Activated T-helper 2 cell treated with anti-CD3 and anti-CD28 coated beads, Interferon-gamma antibody, Interleukin-2, Interleukin-4, amounts not matched to agents 10 μg/mL and 5 μg/mL and 100 μg/mL, durations not matched to agents 14 hours and 24 hours and 36 hours (primary cell): ENCODE measurements at places on chromosomes 3 and 15. TPM values are rescaled to one million over a fixed set of nuclear protein-coding genes. Genes with fewer than 3 reads are reported as not detected.
A peak's percentile ranks its signal among the peaks of the same experiment; 100 is the strongest.

DNA sequence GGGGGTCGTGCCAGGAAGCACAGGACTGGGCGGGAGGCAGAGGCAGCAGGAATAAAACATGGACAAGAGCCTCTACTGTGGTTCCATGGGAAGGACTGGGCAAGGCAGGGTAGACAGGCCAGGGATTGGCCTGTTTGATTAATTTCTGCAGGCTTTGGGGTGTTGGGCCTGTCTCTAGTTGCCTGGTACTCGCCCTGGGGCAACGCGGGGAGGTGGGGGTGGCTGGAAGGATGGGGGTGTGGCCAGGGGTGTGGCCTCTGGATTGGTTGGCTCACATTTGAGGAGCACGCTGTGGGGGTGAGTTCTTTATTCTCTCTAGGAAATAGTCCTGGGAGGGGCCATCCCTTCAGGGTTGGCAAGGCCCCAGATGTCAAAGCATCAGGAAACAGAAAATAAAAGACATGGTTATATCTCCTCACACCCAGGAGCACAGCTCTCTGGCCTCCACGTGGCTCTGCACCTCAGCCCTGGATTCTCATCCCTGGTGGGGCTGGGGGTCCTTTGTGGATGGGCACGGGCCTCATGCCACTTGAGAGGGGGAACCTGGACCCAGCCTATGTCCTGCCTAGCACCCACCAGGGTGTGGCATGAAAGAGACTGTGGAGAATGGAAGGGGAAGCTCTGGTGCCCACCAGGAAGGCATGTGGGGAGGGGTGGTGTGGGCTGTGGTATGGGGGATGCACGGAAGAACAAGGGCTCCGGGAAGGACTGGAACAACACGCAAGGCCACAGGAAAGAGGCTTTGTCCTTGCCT, 223.0 kb upstream of the LYSMD4 start:
- no peak for DNase-seq

Gene CEP19
- 3.7 and 4.5 TPM in 2 replicates for total RNA-seq

GRCh38 chr3:101896083-101896757, 46.9 kb downstream of the NFKBIZ start:
- DNase-seq = no peak

Gene TPRG1
- total RNA-seq = 91.8 and 95.9 TPM in 2 replicates

DNA sequence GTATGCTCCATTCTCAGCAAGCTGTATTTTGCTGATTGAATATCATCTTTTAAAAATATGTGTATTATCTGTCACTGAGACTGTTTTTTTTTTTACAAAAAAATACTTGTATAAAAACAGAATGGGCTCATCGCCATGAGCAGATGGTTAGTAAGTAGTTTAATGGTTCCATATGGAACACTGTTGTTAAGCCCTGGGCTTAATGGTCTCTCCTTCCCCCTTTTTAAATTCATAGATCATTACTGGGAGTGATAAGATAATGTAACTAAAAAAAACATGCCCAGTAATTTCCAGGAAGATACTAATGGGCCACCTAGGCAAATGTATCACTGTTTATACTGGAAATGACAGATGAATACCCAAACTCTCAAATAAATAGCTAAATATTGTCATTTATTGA, 95.3 kb upstream of the TPRG1 start:
- no peak for DNase-seq

Gene SSUH2
- total RNA-seq = 0.18 TPM in 1 of 2 replicates, not detected in the other

Gene CLDN11
- 0.18 TPM in 1 of 2 replicates, not detected in the other for total RNA-seq

GRCh38 chr3:166879661-166880060, 500.4 kb downstream of the ZBBX start:
- no peak for DNase-seq

Gene PLXND1
- 1.3 and 2.7 TPM in 2 replicates for total RNA-seq

DNA sequence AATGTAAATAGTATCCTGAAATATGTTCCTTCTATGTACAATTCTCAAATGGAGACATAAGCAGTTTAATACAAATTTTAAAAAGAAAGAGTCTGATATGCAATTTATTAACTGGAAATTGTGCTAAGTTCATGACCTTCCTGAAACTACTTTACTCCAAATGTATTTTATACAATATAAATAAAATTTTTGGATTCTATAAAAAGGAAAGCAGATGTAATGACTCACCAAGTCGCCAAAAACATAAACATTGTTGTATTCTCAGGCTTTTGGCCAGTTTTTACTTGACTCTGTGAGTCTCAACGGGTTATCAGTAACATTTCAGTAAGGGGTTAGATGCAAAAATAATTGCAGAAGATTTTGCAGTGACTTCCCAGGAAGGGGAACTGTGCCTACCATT, 948.2 kb downstream of the EPHA3 start:
- DNase-seq = no peak

Gene CLSTN2
- not detected in 2 replicates for total RNA-seq

Gene SLC2A2
- not detected in 2 replicates for total RNA-seq

- no peak for DNase-seq
These were observed 116.1 kb downstream of the ATP1B3 start for GRCh38 chr3:141992512-141992911.

DNA sequence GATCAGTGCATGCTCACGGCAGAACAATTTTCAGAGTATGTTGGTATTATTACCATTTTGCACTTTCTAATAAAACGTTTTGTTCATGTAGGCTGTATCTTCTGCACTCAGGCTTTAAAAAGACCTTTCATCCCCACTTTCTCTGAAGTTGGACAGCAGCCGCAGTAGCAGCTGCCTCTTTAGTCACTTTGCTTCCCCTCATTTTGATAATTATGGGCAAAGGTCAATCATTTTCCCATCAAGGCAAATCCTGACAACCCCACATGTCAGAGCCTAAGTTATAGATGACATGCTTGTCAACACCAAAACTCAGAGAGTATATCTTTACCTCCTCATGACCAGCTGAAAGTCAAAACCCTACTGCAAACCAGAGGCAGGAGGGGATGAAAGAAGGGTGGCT, 99.7 kb downstream of the ROBO2 start:
- no peak for DNase-seq

- DNase-seq = no peak
These were observed 548.3 kb downstream of the NLGN1 start for GRCh38 chr3:173945806-173946205.

GRCh38 chr15:67003586-67003985, 61.8 kb upstream of the SMAD3 start:
- DNase-seq = no peak

- no peak for DNase-seq
These were observed 112.5 kb downstream of the SRGAP3 start for GRCh38 chr3:9136746-9137465.

DNA sequence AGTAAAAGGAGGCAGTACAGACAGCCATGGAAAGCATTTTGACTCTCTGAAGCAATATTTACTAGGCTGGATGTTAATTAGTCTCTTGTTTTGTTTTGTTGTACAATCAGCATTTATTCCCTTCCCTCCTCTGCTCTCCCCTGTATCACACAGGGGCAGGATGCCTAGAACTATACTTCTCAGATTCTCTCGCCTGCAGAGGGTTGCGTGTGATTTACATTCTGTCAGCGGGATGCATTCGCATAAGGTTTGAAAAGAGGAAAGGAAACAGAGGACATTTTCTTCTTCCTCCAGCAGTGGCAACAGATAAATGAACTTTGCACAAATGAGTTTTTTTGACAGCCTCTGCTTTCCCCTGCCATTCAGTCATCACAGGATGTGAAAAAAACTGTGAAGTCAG, 188.3 kb downstream of the RSL24D1 start:
- no peak for DNase-seq

DNA sequence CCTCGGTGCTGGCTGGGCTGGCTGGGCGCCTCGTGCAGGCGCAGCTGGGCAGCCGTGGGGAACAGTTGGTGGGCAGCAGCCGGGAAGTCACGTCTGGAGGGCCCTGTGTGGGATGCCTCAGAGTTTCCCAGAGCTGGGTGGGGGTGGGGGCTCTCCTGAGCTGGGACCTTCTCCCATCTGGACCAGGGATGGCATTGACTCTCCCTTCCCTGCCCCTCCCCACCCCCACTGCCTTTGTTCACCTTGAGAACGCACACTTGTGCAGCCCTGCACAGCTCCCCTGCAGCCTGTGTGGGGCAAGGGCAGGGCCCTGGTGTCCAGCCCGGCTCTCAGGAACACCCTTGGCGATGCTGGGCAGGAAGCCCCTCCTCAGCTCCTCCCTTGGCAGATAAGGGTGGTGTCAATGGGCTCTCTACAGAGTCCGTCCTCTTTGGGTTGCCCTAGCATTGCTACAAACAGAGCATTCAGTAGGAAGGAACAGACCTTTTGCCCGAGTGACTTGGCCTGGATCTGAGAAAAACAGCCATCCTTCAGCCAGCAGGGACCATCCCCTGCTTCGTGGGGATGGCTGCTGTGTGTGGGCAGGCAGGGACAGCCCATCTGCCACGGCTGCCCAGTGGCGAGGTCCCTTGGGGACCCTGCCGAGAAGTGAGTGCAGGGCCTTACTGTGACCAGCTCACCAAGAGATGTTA, 25.5 kb upstream of the KLF13 start:
- DNase-seq = peak; percentile 4

- no peak for DNase-seq
These were observed 72.5 kb downstream of the WWTR1 start for GRCh38 chr3:149585401-149585726.

Gene PPARG
- 40.1 and 43.6 TPM in 2 replicates for total RNA-seq

DNA sequence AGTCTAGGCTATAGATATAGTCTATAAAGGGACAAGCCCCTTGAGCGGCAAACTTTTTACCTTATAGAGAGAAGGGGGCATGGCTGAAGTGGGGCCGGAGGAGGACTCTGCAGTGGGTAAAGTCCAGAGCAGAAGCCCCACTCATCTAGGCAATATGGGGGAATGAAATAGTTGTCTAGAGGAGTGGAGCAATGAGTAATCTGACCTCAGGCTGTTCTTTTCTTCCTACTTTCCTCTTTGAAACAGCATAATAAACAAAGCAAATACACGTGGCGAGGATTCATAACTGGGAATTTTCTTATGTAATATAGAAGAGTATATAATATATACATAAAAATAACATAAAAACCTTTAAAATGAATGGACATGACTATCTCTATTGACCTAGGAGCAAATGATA, 546.4 kb upstream of the ZNF385D start:
- DNase-seq = no peak

Gene WDR76
- 67.8 and 71.0 TPM in 2 replicates for total RNA-seq

GRCh38 chr15:45799508-45799907, 164.7 kb downstream of the SQOR start:
- no peak for DNase-seq

Gene ABCC5
- 20.6 and 21.0 TPM in 2 replicates for total RNA-seq

- no peak for DNase-seq
These were observed 309.7 kb downstream of the SLC9A9 start for GRCh38 chr3:143538577-143538981.

Gene EEF1AKMT4
- total RNA-seq = 9.5 and 10.6 TPM in 2 replicates

DNA sequence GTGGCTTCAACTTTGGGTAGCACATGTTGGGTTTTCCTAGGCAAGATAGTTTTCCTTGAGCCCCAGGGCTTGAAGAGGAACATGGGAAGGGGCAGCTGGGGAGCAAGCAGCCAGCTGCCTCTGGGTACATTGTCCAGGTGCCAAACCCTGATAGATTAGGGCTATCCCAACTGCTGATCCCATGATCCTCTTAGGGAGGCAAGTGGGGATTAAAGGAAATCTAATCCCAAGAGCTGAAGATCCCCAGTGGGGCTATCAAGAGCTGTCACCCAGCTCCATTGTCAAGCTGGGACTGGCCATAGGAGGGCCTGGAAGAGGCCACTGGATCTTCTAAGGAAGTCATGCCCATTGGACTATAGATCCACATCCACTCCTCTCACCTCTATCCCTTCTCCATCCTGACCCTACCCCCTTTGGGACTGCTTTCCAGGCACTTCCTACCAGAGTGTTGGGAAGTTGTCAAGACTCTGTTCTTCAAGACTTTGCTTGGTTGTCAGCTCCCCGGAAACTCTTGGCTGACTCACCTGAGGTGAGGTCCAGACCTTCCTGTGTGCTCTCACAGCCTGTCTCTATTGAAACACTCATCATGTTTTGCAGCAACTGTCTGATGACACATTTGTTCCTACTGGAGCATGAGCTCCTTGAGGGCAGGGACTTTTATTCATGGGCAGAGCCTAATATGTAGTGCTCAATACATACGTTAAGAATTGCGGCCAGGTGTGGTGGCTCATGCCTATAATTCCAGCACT, 5.9 kb downstream of the CAMK2N2 start:
- no peak for DNase-seq

Gene SLC24A5
- not detected in 2 replicates for total RNA-seq

Gene SQOR
- 111 and 115 TPM in 2 replicates for total RNA-seq

GRCh38 chr15:44308415-44308814, 19.9 kb downstream of the GOLM2 start:
- DNase-seq = no peak

DNA sequence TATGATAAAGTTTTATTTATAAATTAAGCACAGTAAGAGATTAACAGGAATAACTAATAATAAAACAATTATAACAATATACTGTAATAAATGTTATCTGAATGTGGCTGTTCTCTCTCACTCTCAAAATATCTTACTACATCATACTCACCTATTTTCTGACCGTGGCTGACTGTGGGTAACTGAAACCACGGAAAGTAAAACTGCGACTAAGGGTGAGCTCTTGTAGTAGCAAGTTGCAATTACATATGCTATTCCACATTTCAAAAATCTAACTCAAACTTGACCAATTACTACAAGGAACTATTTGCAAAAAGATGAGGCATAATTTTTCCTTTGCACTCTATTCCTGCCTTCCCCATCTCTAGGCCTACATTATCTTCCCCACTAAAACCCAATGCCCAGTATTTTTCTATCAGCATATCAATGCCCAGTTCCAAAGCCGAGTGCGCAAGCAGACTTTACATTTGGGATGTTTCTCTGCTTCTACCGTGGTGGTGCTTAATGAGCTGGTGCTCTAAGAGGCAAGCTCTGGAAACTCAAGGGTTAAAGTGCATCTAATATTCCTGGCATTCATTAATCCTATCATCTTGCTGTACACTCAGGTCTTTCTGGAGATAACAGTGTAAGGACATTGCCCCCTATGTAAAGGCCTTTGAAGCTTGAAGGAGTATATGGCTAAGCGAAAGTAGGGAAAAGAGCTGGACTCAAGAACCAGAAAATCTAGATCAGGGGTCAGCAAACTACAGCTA, 6.7 kb downstream of the PCYT1A start:
- DNase-seq = no peak

Gene NTRK3
- 0.51 and 0.73 TPM in 2 replicates for total RNA-seq

GRCh38 chr3:187833799-187834578, 88.7 kb upstream of the BCL6 start:
- no peak for DNase-seq

Gene RYR3
- 0.05 TPM in 1 of 2 replicates, not detected in the other for total RNA-seq

DNA sequence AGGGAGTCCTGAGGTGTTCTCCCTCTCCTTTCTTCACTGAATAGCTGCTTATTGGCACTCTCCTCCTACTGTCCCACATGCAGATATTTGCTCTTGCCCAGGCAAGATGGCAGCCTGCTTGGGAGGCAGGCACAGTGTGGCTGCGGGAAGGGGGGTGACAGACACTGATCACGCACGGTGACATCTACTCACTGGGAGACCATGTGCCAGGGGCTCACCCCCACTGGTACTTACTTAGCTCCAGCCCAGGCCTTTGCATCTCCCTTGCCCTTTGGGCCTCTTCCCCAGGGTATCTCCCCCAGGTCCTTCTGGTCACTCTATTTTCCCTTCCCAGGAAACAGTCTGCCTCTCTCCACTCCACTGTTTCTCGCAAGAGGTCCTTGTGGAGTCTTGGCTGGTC, 6.4 kb downstream of the PLA2G4E start:
- DNase-seq = no peak

Gene RNU5B-1
- not detected in 2 replicates for total RNA-seq

Gene STRIT1
- total RNA-seq = not detected in 2 replicates

Gene PRSS50
- not detected in 2 replicates for total RNA-seq
